ENCODE measurements at places on chromosomes 6 and 20.

GRCh38 chr6:1700278-1700967, 90.7 kb downstream of the FOXC1 start:
- DNase-seq = no peak

- DNase-seq = peak; percentile 34
These were observed 261.9 kb downstream of the CDH26 start for GRCh38 chr20:60219984-60220562.

DNA sequence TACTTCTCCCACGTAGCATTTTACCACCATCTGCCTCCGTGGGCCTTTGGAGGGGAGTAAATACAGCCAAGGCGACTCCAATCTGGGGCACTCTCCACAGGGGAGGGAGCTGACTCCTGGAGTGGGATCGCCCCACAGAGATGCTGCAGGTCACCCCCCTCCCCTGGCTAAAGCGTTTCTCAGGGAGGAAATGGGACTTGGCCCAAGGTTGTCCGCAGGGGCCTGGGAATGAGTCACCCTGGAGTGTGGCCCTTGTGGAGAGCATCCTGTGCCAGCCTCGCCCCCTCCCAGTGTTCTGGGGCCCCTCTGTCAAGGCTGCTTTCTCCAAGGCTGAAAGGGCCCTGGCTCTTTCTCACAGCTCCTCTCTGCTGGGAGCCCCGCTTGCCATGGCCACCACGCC, 84.5 kb upstream of the QKI start:
- DNase-seq = peak; percentile 14

- no peak for DNase-seq
These were observed 69.9 kb upstream of the PDE10A start for GRCh38 chr6:165732696-165733488.

DNA sequence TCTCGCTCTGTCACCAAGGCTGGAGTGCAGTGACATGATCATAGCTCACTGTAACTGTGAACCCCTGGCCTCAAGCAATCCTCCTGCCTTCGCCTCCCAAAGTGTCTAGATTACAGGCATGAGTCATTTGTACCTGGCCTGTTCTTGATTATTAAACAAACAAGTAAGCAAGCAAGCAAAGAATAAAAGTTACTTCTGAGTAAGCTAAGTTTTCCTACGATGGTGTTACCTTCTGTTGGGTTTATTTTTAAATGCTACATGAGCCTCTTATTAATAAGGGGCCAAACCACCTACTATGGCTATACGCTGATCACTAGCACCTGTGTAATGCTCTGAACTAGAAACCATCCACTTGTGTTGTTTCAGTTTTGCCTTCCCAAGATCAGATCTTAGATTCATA, 50.8 kb downstream of the IL22RA2 start:
- DNase-seq = no peak

- DNase-seq = no peak
These were observed 28.4 kb upstream of the GCLC start for GRCh38 chr6:53573299-53573698.

- no peak for DNase-seq
These were observed 170.7 kb upstream of the PREP start for GRCh38 chr6:105573556-105573955.

Measured in A172 (cell line).